ENCODE measurements at places on chromosomes 2 and 18. TPM values are rescaled to one million over a fixed set of nuclear protein-coding genes. Genes with fewer than 3 reads are reported as not detected.

The IL36A gene
- not detected for total RNA-seq

The TMEFF2 gene
- not detected for total RNA-seq

The DIPK1C gene
- 0.08 TPM for total RNA-seq

The SPR gene
- 13.6 TPM for total RNA-seq

The UGT1A5 gene
- 1.6 TPM for total RNA-seq

The KCNK3 gene
- total RNA-seq: not detected

The SPEG gene
- 0.75 TPM for total RNA-seq

DNA sequence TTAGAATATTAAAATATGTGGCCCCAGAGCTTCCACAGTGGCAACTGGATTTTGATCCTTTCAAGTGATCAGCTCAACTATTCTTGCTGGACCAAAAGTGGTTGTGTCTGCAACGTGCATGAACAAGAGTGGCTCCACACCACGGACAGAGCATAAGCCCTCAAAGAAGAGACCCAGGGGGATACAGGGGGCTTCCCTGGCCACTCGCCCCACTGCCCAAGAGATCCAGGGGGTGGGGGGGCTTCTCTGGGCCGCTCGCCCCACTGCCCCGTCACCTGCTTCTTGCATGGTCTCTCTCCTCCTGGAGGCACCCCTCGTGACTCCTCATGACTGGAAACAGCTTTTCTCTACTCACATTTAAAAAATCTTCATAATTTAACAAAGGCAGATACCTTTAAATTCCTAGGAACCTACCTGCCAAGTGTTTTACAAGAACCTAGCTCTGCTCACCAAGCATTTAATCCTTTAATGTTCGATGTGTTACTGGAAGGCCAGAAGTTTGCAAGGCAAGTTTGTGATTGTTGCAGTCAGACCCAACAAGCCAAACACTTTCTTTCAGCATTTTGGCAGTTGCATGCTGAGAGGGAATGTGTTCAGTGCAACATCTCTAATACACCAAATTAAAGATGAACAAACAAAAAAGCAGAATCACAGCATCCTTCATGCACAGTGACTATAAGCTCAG, 174.3 kb downstream of the BCL2 start:
- peaks cover 26% of the 10 kb centered on the region for H3K4me1 ChIP-seq
- H3K36me3 ChIP-seq: no peaks in the 10 kb centered on the region
- H3K27ac ChIP-seq: no peak overlapping the region
- H3K4me3 ChIP-seq: no peak overlapping the region

GRCh38 chr2:44672431-44672830, 269.1 kb upstream of the SIX3 start:
- H3K4me3 ChIP-seq: no peak overlapping the region
- no peaks in the 10 kb centered on the region for H3K27me3 ChIP-seq
- H3K4me1 ChIP-seq: no peaks in the 10 kb centered on the region

DNA sequence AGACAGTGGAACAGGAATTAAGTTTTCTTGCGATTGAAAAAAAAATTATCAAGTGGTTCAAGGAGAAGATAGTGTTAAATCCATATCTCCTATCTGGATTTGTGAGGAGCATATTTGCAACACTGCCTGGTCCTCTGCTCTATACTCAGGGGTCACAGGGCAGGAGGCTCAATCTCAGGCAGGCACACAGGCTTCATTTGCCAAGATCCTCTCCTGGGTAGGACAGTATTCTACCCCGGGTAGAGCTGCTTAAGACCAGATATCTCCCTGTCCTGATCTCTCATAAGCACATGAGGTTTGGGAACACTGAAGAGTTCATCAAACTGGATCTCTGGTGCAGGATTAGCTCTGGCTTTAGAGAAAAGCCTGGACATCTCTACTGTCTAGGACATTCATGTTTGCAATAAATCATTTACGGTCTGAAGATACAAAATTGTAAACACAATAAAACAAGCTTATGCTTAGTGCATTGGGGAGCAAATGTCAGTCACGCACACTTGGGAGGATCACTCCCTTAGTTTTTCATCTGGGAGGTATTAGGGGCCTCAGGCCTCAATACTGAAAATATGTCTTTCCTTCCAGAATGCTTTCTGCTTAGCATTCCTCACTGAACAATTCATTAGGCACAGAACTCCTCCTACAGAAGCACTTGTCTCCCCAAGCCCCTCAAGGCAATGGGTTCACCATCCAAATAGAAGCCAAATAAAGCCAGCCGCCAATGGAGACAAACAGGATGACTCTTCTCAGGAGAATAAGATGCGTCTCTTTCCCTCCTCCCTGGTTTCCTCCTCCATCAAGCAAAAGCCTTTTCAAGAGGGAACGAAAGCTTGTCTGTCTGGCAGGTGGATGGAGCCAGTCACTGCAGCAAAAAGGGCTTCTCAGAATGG, 34.1 kb upstream of the LCLAT1 start:
- H3K36me3 ChIP-seq: no peaks in the 10 kb centered on the region
- no peak overlapping the region for H3K4me3 ChIP-seq
- DNase-seq: no peak
- H3K27me3 ChIP-seq: no peaks in the 10 kb centered on the region

- H3K36me3 ChIP-seq: no peaks in the 10 kb centered on the region
- no peak overlapping the region for H3K27ac ChIP-seq
- H3K27me3 ChIP-seq: no peaks in the 10 kb centered on the region
- no peak for DNase-seq
Observed at GRCh38 chr2:108916122-108916795, 72.8 kb downstream of the EDAR start.

DNA sequence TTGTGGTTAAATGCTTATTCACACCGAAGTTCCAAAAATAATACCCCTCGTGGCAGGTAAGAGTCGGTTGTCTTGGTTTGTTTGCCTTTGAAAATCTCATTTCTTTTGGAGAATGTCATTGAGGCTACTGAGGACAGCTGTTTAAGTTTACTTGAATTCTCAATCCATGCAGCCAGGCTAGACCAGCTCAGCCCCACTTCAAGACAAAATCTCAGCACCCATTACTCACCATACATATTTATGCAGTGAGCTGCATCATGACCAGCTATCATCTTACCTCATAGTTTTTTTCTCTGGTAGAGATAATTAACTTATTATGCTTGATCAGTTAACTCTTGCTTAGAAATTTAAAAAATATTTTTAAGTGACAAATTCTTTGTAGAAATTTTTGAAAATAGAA, 115.9 kb downstream of the HAUS1 start:
- no peaks in the 10 kb centered on the region for H3K36me3 ChIP-seq
- H3K27me3 ChIP-seq: no peaks in the 10 kb centered on the region
- no peak overlapping the region for H3K4me3 ChIP-seq
- no peaks in the 10 kb centered on the region for H3K4me1 ChIP-seq

DNA sequence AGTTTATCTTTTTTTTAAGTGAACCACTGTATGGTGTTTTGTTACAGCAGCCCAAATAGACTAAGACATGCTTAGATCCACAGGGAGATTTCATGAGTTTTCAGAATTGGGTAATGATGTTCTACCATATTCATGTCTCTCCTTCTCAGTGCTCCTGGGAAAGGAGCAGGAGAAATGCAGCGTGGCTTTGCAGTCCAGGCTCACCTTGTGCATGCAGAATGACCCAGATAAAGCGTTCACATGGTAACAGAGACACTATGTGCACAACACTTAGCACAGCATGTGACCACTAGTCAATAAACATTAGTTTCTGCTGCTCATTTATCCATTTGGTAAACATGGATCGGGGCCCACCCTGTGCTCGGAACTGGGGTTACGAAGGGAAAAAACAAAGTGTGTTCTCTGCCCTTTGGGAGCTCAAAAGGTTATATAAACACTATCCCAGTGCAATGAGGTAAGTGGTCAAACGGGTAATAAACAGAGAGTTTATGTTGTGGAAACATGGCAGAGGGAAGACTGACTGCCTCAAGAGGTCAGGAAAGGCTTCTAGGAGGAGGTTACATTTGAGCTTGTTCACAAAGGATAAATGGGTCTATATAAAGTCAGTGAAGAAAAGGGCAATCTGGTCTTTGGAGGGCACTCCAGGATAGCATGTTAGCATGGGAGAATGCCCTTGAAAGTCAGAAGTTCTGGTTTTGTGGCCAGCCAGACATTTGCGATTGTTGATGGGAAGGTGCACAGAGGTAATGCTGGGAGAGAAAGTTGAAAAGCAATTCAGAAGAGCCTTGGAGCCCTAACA, 299.2 kb downstream of the TDRD15 start:
- H3K4me3 ChIP-seq: no peak overlapping the region
- H3K27ac ChIP-seq: no peak overlapping the region
- peaks cover 4% of the 10 kb centered on the region for H3K4me1 ChIP-seq
- no peaks in the 10 kb centered on the region for H3K36me3 ChIP-seq
- no peaks in the 10 kb centered on the region for H3K27me3 ChIP-seq

DNA sequence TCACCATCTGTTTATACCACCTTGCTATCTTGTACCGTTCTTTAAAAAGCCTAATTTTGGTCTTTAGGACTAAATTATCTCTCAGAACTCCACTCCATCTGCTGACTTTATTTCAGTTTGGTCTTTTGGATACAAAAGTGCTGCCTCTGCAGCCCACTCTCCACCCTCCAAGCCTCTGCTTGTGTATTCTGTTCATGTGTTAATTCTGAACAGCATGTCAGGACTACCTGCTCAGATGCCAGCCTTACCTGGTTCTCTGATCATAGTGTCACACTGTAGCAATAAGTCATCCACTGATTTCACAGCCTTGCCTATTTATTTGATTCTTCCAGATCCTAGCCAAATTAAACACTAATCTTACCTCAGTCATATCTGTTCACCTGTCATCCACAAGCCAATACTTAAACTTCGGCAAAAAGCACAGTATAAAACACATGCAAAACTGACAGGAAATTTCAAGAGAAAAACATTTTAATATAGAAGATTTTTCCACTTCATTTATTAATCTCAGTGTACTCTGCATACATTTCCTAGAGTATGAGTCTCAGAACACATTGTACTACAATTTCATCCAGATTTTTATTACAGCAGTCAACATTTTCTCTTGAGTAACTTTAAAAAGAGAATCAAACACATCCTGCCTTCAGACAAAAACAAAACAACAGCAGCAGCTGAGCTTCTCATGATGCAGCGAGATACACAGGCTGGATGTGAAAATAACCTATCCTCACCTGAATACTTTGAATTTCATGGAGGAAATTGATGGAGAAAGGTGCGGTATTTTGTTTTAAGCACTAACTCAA, 64.9 kb downstream of the PPP1R1C start:
- peaks cover 25% of the 10 kb centered on the region for H3K4me1 ChIP-seq
- H3K4me3 ChIP-seq: no peak overlapping the region
- H3K27ac ChIP-seq: peak overlapping the region; percentile 56
- H3K36me3 ChIP-seq: no peaks in the 10 kb centered on the region
- no peaks in the 10 kb centered on the region for H3K27me3 ChIP-seq

GRCh38 chr2:137964066-137964858, at the start of gene HNMT:
Gene HNMT (plus strand): TSS chr2:137964473. CDS start chr2:137964492, 19 bp downstream.
- no peaks in the 10 kb centered on the region for H3K36me3 ChIP-seq
- H3K4me1 ChIP-seq: peaks cover 9% of the 10 kb centered on the region
- no peaks in the 10 kb centered on the region for H3K27me3 ChIP-seq

DNA sequence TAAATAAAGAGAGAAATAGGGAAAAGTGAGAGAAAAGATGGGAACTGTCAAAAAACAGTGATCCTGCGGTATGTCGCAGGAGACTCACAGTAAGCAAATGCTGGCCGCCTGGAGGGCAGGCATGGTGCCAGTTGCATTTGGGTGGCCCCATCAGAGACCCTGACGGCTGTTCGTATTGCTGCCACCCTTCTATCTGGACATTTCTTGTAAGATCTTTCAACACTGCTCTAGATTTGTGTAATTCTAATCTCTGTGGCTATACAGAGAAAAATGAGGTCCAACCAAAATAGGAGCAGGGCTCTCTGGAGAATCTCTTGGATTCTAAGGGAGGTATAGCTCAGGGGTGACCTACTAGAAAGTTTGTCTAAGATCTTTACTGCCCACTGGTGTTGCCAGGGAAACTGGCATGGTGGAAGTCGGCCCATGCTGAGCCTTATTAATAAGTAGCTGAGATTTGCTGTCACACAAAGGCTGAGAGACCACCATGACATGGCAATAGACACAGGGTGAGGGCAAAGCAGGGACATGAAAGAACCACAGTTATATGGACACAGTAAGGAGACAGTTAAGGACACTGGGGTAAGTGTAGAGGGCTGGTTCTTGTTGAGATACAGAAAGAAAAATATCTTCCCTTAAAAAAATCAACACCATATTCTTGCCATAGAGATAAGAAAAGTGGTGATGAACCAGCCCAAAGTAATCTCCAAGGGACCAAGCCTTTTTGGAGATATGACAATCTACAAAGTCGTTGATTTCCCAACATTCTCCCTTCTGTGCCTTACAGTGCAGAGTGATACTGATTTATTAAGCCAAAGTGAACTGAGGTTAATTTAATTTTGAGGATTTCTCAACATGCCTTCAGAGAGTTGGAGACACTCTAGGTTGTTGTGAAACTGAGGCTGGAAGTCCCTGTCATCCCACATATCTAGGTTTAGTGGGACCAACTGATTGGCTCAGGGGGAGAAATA, 26.4 kb upstream of the FZD7 start:
- no peaks in the 10 kb centered on the region for H3K36me3 ChIP-seq
- H3K4me3 ChIP-seq: no peak overlapping the region
- DNase-seq: no peak
- H3K27me3 ChIP-seq: peaks cover 7% of the 10 kb centered on the region
- H3K4me1 ChIP-seq: no peaks in the 10 kb centered on the region

- no peak overlapping the region for H3K4me3 ChIP-seq
- H3K27me3 ChIP-seq: no peaks in the 10 kb centered on the region
- H3K36me3 ChIP-seq: peaks cover 2% of the 10 kb centered on the region
- peak; percentile 46 for DNase-seq
- H3K27ac ChIP-seq: no peak overlapping the region
Observed at GRCh38 chr2:71223767-71224333, 3.1 kb downstream of the PAIP2B start.

- no peaks in the 10 kb centered on the region for H3K36me3 ChIP-seq
- peak overlapping the region; percentile 50 for H3K27ac ChIP-seq
- DNase-seq: no peak
- peaks cover 3% of the 10 kb centered on the region for H3K4me1 ChIP-seq
Observed at GRCh38 chr2:42045848-42046748, 1.7 kb upstream of the PKDCC start.

DNA sequence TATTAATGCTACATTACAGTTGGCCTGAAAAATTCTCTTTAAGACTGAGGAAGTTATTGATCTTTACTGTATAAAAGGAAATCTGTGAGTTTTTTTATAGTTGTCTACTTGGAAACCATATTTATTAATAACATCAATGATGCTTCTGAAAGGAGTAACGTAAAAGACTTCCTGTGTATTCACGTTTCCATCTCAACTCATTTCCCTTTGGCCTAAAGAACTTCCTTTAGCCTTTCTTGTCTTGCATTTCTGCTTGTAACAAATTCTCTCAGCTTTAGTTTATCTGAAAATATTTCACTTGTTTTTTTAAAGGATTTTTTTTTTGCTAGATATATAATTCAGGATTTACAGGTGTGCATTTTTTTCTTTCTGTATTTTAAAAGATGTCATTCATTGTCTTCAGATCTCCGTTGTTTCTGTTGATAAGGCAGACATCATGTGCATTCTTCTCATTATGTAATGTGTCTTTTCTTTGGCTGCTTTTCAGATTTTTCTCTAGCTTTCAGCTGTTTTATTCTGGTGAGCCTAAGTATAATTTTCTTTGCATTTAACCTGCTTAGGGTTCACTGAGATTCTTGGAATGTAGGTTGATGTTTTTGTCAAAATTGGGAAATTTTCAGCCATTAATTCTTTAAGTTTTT, 159.0 kb upstream of the DAPL1 start:
- no peak overlapping the region for H3K27ac ChIP-seq
- no peak for DNase-seq
- no peak overlapping the region for H3K4me3 ChIP-seq

GRCh38 chr18:2540575-2540974, 30.7 kb downstream of the METTL4 start:
- H3K27ac ChIP-seq: no peak overlapping the region
- DNase-seq: no peak
- no peaks in the 10 kb centered on the region for H3K36me3 ChIP-seq
- H3K4me1 ChIP-seq: no peaks in the 10 kb centered on the region
- H3K4me3 ChIP-seq: no peak overlapping the region
- H3K27me3 ChIP-seq: no peaks in the 10 kb centered on the region

All from liver (tissue), 10 donors.